Activated CD8-positive, alpha-beta memory T cell treated with anti-CD3 and anti-CD28 coated beads for 1 hour (primary cell): ENCODE measurements at places on chromosomes 11 and 22.

DNA sequence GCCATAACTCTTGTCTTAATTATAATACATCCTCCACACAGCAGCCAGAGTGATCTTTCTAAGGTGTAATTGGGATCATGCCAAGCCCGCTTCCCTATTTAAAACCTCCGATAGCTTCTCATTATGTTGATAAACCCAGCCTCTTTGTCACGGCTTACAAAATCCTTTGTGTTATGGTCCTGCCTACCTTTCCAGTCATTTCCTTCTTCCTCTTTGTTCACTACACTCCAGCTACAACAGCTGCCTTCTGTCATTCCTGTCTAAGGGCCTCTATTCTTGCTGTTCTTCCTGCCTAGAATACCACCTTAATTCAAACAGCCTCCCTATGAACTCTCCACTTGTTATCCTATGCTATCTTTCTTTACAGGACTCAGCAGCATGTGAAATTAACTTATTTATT, 70.6 kb upstream of the CAPRIN1 start:
- no peak for DNase-seq

DNA sequence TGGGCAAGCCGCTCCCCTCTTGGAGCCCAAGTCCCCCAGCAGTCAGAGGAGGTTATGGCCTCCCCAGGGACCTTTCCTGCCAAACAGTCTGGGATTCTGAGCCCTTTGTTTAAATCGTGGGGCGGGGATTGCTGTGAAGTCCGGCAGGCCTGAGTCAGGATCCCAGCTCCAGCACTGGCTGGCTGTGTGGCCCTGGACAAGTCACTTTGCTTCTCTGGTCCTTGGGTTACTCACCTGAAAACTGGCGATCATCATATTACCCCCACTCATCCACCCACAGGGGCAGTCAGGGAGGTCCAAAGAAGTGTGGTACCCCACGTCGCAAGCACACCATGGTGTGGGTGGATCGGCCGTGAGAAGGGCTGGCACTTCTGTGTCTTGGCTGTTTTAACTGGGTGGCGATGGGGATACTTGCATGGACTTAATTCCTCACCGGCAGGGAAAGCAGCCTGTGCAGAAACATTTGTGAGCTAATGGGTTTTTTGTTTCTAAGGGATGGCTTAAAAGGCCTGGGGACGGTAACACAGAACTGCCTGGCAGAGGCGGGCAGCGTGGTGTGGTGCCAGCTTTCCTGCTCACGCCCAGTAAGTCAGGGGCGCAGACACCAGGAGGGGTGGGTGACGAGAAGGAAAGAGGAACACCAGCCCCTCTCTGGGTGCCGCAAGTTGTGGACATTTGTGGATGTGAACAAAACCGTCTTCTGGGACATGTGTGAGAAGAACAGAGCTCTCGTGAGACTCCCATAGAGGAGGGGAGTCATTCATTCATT, 31.6 kb upstream of the PRR5 start:
- DNase-seq: no peak

DNA sequence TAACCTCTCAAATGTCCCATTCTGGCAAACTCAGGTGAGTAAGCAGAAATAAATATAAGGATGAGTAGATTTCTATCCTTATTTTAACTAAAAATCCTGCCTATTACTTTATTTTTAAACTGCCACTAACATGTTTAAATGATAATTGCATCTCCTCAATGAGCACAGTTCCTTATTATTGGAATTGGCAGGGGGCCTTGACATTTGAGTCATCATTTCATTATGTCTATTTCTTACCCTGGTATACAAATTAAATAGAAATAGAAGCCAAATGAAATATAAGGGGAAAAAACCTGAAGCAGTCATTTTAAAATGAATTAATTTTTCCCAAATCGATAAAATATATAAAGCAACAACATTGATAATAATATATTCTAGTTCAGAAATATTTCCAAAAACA, 81.2 kb downstream of the GUCY1A2 start:
- no peak for DNase-seq

DNA sequence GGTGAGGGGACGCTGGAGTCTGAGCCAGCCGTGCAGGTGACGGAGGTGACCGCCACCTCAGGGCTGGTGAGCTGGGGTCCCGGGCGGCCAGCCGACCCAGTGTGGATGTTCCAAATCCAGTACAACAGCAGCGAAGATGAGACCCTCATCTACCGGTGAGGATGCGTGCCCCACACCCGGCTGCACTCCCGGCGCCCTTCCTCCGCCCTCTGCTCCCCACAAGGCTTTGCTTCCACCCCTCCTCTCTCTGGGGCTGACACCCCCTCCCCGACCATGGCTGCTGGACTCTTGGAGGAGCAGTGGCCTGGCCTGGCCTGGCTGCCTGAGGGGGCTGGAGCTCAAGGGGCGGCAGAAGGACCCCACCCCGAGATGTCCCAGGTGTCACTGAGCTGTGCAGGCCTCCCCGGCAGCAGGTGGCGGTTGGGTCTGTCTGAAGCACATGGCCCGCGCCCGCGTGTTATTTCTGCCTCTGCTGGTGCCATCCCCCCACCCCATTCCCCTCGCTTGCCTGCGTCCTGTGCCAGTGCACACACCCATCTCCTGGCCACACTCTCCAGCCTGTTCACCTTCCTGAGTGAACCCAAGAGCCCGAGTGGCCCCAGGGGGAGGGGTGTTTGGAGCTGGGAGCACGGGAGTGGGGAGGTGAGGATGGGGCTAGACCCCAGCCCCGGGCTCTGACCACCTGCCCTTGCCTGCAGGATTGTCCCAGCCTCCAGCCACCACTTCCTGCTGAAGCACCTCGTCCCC, 2.2 kb downstream of the LRFN4 start:
- no peak for DNase-seq

DNA sequence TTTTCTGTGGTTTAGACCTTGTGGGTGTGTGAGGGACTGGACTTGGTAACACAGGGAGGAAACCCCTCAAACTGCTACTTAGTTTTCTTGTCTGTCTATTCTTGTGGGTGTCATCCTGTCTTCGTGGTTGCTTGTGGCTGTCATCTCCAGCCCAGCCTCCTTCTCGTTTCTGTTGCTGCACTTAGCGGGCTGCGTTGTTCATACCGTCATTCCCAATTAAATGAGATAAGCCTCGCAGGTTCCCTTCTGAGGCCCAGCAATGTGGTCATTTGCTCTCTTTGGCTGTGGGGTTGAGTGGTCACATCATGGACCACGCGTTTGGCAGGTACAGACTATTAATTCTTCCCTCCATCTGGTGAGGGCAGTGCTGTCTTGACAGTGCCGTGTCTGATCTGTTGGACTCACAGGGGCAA, 18.8 kb downstream of the PANX1 start:
- DNase-seq: no peak

- DNase-seq: no peak
Measured at GRCh38 chr11:69445131-69445470, 36.4 kb upstream of the LINC01488 start.
